ENCODE measurements at places on chromosomes 2 and 18. TPM values are rescaled to one million over a fixed set of nuclear protein-coding genes. Genes with fewer than 3 reads are reported as not detected.

PSMA8 gene
- total RNA-seq, result 1.4 TPM

FHOD3 gene
- not detected for total RNA-seq

IL1RL1 gene
- 0.27 TPM for total RNA-seq

HOXD13 gene
- not detected for total RNA-seq

TBR1 gene
- not detected for total RNA-seq

EMILIN1 gene
- 0.46 TPM for total RNA-seq

CROCC2 gene
- total RNA-seq, result not detected

EMILIN2 gene
- total RNA-seq, result 12.0 TPM

MERTK gene
- 1.4 TPM for total RNA-seq

CCL20 gene
- 7.9 TPM for total RNA-seq

POTEJ gene
- not detected for total RNA-seq

TXNDC2 gene
- not detected for total RNA-seq

PKP4 gene
- 58.4 TPM for total RNA-seq

GRCh38 chr2:43414586-43415135 lies 181.2 kb downstream of the THADA start:
- DNase-seq, result no peak

DNA sequence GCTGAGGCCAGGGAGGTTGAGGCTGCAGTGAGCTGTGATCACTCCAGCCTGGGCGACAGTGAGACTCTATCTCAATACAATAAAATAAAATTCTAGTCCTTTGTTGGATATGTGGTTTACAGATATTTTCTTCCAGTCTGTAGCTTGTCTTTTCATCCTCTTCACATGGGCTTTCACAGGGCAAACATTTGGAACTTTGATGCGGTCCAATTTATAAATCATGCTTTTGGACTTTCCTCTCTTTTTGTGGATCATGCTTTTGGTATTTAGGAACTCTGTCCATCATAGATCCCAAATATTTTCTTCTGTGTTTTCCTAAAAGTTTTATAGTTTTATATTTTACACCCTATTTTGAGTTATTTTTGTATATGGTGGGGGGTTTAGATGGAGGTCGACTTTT lies 14.9 kb downstream of the RAB10 start:
- no peak for DNase-seq

DNA sequence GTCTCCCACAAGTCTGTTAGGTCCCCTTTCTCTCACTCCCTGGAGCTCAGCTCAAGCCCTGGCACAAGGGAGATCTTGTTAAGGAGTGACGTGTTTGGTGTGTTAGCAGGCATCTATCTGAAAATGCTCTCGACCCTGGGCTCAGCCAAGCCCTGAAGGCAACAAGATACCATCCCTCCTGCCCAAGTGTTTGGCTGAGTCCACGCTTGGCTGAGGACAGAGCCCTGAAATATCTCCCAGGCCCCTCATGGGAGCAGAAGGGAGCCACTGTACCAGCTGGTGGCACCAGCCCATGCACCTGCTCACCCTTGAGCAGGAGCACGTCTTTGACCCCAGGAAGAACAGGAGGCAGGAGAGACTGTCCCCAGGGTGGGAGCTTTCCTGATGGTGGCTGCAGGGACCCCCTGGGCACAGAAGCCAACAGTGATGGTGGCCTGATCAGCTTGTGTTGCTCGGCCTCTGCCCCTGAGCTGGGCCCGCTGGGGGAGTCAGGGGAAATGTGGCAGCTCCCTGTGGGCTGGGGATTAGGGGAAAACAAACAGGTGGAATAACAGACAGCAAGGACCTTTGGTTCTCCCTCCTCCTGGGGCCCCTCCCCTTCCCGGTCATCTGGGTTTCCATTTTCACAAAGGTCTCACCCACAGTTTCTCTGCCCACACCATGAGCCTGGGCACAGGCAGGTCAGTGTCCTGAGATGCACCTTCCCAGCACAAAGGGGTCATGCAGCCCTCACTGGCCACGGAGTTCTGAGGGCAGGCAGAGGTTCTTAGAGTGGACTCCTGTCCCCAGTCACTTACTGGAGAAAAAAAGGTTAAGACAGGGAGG lies 91.6 kb downstream of the RHOB start:
- DNase-seq, result no peak

- DNase-seq, result no peak
These were observed 125.1 kb downstream of the PMAIP1 start for GRCh38 chr18:60024857-60025256.

- no peak for DNase-seq
These were observed 14.6 kb downstream of the ABCG8 start for GRCh38 chr2:43853141-43854081.

- DNase-seq, result no peak
These were observed 214.0 kb downstream of the TMEM163 start for GRCh38 chr2:134504586-134505336.

DNA sequence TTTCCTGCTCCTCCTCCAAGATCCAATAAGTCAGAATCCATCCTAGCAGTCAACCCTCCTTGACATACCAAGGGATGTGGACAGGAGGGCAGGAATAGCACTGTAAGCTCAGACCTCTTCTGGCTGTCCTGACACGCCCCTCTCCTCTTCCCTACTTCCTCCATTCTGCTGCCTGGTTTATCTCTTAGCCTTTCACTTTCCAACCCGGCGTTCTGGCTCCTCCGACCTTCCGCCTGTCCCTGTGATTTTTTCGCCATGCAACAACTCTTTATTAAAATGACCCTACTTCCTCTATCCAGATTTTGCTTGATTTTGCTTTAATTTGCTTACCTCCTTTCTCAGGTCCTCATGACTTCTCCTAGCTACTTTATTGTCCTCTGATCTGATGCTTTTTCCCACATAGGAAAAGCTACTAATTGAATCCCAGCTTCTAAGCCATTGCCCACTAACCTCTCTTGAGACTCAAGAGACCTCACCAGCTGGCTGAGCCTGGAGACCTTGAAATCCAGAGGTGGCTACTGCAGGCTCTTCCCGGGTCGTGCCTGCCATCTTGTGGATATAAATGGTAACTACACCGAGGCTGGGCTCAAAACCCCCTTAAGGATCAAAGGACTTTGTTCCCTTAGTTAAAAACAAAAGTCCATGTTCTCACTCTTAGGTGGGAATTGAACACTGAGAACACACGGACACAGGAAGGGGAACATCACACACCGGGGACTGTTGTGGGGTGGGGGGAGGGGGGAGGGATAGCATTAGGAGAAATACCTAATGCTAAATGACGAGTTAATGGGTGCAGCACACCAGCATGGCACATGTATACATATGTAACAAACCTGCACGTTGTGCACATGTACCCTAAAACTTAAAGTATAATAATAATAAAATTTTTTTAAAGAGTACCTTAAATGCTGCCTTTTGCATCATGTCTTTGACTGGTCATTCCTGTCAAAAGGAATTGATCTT lies 139.4 kb downstream of the AKAIN1 start:
- peak; percentile 74 for DNase-seq

DNA sequence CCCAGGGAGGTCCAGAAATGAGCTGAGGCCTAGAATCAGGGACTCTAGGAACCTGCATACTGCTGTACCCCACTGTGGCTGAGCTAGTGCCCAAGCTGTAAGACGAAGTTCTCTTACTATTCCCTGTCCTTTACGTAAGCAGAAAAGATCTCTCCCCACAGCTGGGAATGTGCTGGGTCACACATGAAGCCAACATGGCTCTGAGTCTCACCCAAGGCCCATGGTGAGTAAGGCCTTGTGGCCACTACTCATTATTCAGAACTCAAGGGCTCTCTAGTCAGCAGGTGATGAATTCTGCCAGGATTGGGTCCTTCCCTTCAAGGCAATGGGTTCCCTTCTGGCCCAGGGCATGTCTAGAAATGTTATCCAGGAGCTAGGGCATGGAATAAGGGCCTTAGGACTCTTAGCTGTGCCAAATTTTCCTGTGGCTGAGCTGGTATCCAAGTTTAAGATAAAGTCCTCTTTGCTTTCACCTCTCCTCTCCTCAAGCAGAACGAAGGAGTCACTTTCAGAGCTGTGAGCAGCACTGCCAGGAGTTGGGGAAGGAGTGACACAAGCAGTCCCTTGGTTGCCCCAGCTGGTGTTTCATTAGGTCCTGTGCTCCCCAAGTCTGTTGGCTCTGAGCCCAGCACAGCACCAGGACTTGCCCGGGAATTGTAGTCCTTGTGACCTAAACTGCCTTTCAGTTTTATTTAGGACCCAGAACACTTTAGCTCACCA lies 707.6 kb downstream of the SLC4A3 start:
- no peak for DNase-seq

DNA sequence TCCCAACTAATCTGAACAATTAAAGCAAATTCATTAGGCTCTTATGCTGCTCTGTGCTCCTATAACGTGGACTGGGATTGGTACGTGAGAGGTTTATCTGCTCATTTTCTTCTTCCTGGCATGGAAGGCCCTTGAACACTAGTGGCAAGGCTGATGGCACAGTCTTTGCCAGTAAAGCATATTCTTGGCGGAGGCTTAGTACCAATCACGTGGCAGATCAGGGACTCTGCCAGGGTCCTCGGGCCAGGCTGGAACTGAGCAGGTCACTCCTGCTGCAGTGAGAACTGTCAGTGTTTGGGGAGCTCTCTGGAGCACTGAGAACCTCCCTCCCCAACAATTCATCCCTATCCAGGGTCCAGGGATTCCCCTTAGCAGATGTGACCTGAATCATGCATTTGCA lies 3.7 kb upstream of the ALPK2 start:
- DNase-seq, result no peak

DNA sequence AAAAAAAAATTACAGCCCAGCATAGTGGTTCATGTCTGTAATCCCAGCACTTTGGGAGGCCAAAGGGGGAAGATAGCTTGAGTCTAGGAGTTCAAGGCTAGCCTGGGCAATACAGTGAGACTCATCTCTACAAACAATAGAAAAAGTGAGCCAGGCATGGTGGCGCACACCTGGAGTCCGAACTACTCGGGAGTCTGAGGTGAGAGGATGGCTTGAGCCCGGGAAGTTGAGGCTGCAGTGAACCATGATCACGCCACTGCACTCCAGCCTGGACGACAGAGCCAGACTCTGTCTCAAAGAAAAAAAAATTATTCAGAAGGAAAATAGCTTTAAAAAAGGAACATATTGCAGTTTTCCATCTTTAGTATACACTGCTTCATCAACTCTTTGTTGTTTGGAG lies 47.8 kb downstream of the CYP27C1 start:
- DNase-seq, result no peak

- no peak for DNase-seq
These were observed 2.7 kb downstream of the IKZF2 start for GRCh38 chr2:213148572-213149261.

GRCh38 chr2:190094316-190094871 lies 31.9 kb upstream of the MSTN start:
- no peak for DNase-seq

DNA sequence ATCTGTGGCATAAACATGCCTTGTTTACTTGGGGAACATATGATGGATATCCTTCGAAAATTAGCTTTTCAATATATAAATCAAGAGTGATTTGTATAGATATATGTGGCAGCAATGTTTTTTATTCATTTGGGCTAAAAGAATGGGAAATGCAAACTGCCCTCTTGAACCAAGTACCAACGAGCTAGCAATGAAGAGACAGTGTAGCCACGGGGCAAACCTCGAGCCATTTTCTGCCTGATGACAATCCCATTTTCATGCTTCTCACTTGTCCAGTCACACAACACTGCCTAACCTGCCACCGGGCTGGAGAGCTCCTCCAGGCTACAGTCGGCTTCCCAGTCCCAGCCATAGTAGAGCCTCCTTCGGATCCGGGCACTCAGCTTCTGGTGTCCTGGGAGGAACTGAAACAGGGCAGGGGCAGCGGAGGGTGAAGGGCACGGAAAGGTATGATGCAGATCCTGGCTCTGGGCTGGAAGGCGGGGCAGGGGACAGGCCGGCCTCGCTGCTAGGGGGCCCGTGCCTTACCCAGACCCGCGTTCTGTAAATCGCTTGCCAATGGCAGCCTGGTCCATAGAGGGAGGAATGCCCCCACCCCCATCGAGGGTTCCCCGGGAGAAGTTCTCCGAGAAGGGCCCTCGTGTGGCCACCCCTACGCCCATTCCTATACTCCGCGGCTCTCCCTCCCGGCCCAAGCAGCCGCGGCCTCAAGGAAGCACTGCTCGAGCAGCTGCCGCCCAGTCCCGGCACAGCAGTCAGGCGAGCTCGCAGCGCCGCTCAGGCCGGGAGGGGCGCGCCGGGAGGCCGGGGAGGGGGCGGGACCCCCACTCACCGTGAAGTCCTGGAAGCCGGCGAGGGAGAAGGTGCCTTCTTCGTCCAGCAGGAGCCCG lies 552 bp downstream of the CNPPD1 start:
- peak; percentile 57 for DNase-seq

- no peak for DNase-seq
These were observed 20.1 kb downstream of the SERPINB12 start for GRCh38 chr18:63562284-63562683.

GRCh38 chr2:199875400-199875799 lies 24.4 kb upstream of the FTCDNL1 start:
- DNase-seq, result no peak

GRCh38 chr2:216071111-216071851 lies 10.3 kb downstream of the PECR start:
- DNase-seq, result no peak

DNA sequence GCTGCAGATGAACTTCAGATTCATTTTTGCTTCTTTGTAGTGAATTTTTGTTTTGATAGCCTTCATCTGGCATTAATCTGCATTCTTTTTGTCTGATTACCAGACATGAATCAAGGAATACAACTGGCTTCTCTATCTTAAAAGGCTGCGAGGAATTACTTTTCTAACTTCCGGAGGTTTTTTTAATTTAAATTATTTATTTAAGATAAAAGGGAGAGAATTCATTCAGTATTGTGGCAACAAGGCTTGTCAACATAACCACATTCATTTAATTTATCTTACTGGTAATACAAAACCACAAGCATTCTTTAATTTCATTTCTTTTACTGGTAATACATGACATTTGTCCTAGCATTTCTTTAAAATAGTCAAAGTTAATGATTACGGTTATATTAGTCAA lies 36.0 kb downstream of the CSRNP3 start:
- DNase-seq, result no peak

GRCh38 chr2:10301941-10302478 lies 694 bp upstream of the HPCAL1 start:
- DNase-seq, result peak; percentile 51

DNA sequence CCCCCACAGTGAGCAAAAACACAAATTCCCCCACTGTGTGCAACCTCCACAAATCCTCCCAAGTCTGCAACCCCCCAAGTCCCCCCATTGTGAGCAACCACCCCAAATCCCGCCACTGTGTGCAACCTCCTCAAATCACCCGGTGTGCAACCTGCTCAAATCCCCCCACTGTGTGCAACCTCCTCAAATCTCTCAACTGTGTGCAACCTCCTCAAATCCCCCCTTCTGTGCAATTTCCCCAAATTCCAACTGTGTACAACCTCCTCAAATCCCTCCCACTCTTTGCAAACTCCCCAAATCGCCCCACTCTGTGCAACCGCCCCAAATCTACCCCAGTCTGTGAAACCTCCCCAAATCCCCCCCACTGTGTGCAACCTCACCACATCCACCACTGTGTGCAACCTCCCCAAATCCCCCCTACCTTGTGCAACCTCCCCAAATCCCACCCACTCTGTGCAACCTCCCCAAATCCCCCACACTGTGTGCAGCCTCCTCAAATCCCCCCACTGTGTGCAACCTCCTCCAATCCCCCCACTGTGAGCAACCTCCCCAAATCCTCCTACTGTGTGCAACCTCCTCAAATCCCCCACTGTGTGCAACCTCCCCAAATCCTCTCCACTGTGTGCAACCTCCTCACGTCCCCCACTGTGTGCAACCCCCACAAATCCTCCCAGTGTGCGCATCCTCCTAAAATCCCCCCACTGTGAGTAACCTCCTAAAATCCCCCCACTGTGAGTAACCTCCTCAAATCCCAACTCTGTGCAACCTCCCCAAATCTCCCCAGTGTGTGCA lies 115.2 kb downstream of the TPO start:
- no peak for DNase-seq

Measured in activated CD4-positive, alpha-beta T cell treated with anti-CD3 and anti-CD28 coated beads for 36 hours (primary cell).